Activated T-cell treated with anti-CD3 and anti-CD28 coated beads, Interleukin-2, amount 50 U/mL, for 24 hours (primary cell): ENCODE measurements at places on chromosomes 2 and 18.

DNA sequence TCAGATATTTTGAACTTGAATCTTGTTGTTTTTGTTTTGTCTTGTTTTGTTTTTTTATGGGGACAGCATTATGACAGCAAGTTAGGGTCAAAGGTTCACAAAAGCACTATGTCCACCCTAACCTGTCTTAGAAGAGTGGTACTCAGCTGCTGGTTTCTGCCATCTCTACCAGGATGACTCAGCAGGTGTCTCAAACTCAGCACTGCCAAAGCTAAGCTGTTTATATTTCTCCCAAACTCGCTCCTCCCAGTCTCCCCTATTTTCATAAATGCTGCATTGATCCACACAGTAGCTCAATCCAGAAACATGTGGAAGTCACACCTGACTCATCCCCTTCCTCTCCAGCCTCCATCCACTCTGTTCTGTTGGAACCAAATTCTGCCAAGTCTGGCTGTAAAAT, 134.9 kb downstream of the ZBTB7C start:
- DNase-seq = no peak

DNA sequence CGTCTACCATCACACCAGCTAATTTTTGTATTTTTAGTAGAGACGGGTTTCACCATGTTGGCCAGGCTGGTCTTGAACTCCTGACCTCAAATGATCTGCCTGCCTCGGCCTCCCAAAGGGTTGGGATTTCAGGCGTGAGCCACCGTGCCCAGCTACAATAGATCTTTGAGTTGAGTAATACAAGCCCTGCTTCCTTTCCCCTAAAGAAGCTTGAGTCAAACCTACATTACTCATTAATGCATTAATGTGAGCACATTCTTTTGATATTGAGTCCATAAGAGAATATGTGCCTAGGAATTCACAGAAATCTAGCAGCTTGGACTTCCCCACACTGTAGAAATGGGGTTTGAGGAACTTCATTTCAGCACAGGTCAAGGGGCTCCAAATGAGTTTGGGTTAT, 39.6 kb downstream of the PSMG2 start:
- DNase-seq = no peak

DNA sequence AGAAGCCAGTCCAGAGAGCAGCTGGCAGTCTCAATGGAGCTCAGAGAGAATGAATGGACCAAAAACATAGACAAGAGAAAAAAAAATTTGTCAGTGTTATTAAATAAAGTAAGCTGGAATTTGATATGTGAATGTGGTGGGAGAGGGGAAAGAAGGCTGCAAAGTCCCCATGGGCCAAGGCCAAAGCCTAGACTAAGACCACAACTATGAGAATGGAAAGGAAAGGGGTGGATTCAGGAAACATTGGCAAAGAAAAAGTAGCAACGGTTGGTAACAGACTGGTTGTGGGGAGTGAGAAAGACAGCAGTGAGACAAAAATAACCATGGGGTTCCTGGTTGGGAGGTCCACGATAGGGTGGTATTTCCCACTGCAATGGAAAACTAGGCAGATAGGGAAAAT, 47.0 kb downstream of the ZEB2 start:
- DNase-seq = no peak

DNA sequence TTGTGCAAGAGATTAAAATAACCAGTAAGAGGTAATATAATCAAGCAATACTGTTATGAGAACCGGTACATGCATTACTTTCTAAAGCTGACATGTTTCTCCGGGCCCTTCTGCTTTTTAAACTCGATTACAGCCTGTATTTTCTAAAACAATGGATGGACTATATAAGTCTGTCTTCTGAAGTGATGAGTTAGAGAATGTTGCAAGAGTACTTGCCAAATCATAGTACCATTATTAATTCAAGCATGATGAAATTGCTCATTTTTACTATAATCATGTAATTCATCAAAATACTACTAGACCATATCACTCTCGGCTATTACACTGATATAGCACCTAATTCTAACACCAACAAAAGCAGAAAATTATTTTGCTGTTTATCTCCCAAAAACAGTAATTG, 1240.3 kb upstream of the ACVR2A start:
- no peak for DNase-seq

DNA sequence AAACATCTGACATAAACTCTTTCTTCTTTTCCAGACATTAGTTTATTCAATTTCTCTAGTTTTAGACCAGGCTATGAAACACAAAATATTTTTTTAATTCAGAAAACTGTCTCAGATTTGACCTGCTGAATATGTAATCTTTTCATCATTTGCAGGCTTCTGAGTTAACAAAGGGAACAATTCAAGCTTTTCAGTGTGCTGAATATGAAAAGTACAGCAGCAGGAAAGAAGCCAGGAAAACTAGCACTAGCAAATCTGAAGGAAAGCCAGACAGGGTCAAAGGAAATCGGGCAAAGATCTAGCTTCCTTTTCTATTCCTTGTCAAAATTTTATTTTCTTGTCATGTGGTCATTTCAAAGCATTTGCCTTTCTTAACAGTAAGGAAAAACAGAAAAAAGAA, 35.3 kb downstream of the ACVR1C start:
- DNase-seq = no peak

DNA sequence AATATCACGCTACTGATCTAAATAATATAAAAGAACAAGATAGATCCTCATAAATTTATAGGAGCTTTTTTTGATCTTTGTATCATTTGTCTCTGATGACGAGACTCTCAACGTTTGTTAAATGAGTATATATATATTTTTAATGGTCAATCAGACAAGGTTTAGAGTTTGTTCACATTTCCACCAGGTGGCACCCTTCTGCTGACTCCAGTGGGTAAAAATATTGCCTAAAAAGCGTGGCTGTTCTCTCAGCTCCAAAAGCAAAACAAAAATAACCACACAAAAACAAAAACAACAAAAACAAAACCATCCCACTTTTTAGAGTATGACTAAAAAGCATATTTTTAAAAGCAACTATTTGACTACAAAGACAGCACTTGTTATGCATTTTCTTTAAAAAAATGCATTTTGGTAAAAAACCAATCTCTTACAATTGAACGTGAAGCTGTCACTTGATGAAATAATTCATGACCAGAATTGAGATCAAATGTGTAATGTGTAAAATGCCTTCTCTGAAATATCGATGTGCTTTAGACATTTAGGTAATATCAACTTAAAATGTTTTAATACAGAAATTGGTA, 723.2 kb downstream of the DPP10 start:
- DNase-seq = no peak

- DNase-seq = no peak
Measured at GRCh38 chr2:77086478-77086877, 435.7 kb downstream of the LRRTM4 start.

DNA sequence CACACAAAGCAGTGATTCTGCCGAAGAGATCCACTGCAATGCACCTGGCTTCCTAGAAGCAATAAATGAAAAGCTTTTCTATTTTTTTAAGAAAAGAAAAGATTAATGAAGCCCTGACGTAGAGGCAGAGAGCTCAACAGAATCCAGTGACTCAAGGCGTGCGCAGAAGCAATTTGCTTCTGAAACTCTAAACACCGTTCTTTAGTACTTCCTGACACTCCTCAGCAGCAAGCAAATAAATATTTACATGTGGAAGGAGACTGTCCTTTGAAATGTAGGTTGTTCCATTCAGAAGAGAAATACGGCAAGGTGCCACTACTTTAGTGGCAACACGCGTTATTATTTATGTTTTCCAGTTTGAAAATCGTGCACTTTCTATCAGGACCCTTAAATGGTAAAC, 126.2 kb upstream of the ZNF516 start:
- no peak for DNase-seq

GRCh38 chr18:78378983-78379382, 600.6 kb upstream of the SALL3 start:
- no peak for DNase-seq
